ENCODE measurements at places on chromosomes 16 and 17.

DNA sequence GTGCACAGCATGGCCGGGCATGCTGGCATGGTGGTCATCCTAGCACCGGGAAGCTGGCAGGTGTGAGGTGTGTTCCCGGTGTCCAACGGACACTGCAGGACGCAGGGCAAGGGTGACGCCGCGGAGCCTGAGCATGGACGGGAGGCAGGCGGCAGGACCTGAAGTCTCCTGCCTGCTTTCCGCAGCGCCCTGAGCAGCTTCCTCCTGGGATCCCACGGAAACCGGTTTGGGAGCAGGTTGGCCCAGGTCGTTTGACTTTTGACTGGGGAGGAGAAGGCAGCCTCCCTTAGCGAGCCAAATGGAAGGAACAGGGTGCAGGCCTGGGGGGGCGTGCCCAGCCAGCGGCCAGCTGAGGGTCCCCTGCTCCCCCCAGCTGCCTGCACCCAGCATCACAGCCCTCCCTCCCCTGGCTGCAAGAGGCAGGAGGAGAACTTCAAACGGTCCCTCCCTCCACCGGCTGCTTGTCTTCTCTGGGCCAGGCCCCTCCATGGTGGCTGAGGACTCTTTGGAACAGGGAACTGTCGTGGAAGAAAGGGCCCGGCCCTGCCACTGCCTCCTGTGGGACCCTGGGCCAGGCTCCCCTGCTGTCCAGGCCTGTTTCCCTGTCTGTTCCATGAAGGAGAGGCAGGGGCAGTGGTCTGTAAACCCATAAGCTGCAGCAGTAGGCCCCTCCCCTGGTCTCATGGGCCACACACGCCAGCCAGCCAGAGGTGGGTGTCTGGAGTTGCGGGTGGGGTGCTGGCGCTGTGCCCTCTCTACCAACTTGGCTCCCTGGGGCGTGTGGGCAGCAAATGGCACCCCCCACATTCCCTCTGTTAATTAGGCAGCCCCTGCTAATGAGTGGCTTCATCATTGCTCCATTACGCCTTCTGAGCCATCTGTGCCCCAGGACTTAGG, 7.8 kb upstream of the ADGRG1 start:
- no peak for DNase-seq

DNA sequence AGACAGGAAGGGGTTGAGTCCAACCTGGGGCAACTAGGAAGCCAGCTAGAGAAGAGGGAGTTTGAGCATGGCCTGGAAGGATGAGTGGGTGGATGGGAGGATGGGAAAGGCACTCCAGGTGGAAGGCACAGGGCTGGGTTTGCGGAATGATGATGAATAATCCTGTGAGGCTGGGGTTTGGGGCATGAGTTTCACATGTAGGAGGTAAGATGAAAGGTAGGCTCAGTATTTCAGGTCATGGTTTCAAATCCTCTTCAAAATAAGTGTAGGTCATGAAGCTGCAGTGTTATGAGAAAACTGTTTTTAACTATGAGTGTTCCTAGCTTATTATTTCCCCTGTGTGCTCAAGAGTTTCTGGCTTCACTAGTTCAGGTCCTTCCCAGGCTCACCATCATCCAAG, 130.3 kb downstream of the SKAP1 start:
- no peak for DNase-seq

- no peak for DNase-seq
Observed at GRCh38 chr17:55931446-55931845, 180.6 kb downstream of the PCTP start.

- DNase-seq, result no peak
Observed at GRCh38 chr17:77326076-77326591, 185.4 kb downstream of the SEC14L1 start.

- no peak for DNase-seq
Observed at GRCh38 chr16:69706256-69706974, 19.9 kb downstream of the NQO1 start.

- DNase-seq, result peak; percentile 64
Observed at GRCh38 chr17:6995500-6996255, at the start of gene ALOX12. TSS of gene ALOX12 (plus strand) at chr17:6996049. CDS start at chr17:6996118, 69 bp downstream.

DNA sequence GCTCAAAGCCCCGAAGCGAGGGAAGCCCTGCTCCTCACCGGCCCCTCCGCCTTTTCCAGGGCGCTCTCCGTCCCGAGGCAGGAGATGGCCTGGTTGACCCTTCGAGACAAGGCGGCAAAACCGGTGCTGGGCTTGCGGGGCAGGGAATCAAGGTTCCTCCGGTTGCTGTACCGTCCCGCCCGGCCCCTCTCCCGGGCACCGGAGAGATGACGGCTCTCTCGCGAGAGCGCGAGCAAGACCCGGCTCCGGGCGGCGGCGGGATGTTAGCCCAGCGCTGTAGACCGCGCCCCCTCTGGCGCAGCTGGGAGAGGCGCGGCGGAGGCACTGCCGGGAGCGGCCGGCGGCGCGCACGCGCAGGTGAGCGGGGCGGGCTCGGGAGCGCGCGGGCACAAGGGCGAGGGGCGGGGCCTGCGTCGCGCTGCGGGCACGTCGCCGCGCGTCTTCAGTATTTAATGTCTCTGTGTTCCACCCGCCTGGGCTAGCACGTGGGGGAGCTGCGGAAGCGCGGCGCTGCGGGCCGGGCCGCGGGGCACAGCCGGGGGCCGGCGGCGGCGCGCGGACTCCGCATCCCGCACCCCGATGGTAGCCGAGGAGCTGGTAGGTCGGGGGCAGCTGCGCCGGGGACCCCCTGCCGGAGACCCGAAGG, at the start of gene AKAP1:
Gene AKAP1, plus strand, starts transcription at position 445 of the 646 bp plus-strand sequence. CDS start 20,219 bp downstream, outside the sequence.
- DNase-seq, result peak; percentile 96

- DNase-seq, result no peak
Observed at GRCh38 chr17:34663714-34664113, 84.3 kb downstream of the TMEM132E start.

GRCh38 chr17:8087075-8087951, at the start of gene ALOX12B:
TSS of gene ALOX12B (minus strand) at chr17:8087716. CDS start at chr17:8087442, 274 bp downstream.
- no peak for DNase-seq

GRCh38 chr16:15907863-15908478, 19.6 kb upstream of the CEP20 start:
- DNase-seq, result no peak

DNA sequence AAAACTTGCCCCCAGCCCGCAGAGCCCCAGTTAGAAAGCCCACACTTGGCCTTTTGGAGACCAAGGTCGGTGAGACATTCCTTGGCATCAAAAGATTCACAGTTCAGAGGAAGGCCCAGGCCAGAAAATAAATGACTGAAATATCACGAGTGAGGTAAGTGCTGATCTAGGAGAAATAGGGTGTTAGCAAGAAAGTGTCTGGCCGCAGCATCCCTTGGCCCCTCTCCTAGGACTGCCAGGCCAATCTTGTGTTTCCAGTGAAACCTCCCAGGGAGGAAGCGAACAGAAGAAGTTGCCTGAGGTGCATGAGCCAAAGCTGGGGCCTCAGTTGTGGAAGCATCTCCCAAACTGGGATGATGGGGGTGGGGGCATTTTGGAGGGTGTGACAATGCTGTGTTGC, 22.5 kb upstream of the NSMCE1 start:
- no peak for DNase-seq

DNA sequence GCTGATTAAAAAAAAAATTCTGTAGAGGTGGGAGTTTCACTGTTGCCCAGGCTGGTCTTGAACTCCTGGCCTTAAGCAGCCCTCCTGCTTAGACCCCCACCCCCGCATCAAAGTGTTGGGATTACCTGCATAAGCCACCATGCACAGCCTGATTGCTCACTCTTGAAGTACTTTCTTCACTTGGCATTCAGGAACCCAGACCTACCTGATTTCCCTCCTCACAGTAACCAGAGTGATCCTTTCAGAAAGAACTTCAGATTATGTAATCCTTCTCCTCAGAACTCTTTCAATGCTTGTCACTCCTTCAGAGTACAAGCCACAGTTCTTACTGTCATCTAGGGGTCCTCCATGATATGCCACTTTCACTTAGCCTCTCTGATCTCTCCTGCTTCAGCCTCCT, 1.4 kb downstream of the EFCAB13 start:
- no peak for DNase-seq

GRCh38 chr17:19003543-19004420, 782 bp downstream of the FAM83G start:
- DNase-seq, result peak; percentile 58

GRCh38 chr17:73422121-73422520, 110.3 kb upstream of the CDC42EP4 start:
- no peak for DNase-seq

GRCh38 chr16:8887952-8888560, 5.9 kb downstream of the LITAFD start:
- no peak for DNase-seq

- no peak for DNase-seq
Observed at GRCh38 chr16:11174141-11174540, 81.9 kb downstream of the SOCS1 start.

DNA sequence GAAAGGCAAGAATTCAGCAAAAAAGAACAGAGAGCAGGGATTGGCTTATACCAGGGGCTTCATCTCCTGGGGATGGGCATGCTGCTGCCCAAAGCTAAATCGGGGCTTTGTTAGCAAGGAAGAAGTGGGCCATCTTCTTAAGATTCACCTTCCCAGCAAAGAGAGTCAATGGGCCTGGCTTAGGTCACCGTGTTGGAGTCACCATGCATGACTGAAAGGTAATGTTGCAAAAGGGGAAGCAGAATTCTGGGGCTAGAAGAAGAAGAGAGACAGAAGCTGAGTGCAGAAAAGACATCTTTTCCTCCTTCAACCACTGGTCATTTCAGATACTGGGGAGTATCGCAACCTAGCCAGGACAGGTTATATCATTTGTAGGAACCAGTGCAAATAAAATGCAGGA, 76.3 kb upstream of the KIFC3 start:
- DNase-seq, result no peak
